ENCODE measurements at places on chromosomes 6 and 20. TPM values are rescaled to one million over a fixed set of nuclear protein-coding genes. Genes with fewer than 3 reads are reported as not detected.

Gene FLRT3
- total RNA-seq, result not detected

Gene ZC3H12D
- 190 TPM for total RNA-seq

Gene GHRH
- total RNA-seq, result not detected

Gene POM121L2
- not detected for total RNA-seq

Gene OLIG3
- total RNA-seq, result not detected

Gene BHLHE23
- total RNA-seq, result not detected

Gene CALHM6
- total RNA-seq, result 30.6 TPM

Gene COL19A1
- total RNA-seq, result 56.9 TPM

Gene KHDC1L
- total RNA-seq, result not detected

Gene LGSN
- total RNA-seq, result not detected

Gene HLA-DOB
- total RNA-seq, result 109 TPM

Gene HUS1B
- total RNA-seq, result 2.9 TPM

Gene MYMX
- not detected for total RNA-seq

Gene PRDM13
- total RNA-seq, result not detected

Gene GJA1
- total RNA-seq, result not detected

Gene ZHX3
- 24.4 TPM for total RNA-seq

Gene ISM1
- not detected for total RNA-seq

Gene MMP24
- not detected for total RNA-seq

Gene PLEKHG1
- total RNA-seq, result 450 TPM

Gene FANCE
- 12.8 TPM for total RNA-seq

Gene HNF4A
- not detected for total RNA-seq

Gene ARG1
- total RNA-seq, result not detected

Gene ID4
- total RNA-seq, result not detected

Gene PSMB8
- total RNA-seq, result 127 TPM

Gene PRKN
- 6.2 TPM for total RNA-seq

Gene ATP9A
- 0.22 TPM for total RNA-seq

Gene TP53TG5
- not detected for total RNA-seq

Gene ANGPT4
- total RNA-seq, result not detected

Gene ZSCAN23
- 0.78 TPM for total RNA-seq

Gene MACROD2
- 5.3 TPM for total RNA-seq

Gene SUN5
- total RNA-seq, result not detected

Gene BICRAL
- 34.9 TPM for total RNA-seq

Gene SNAP91
- total RNA-seq, result not detected

Gene LAMP5
- 0.15 TPM for total RNA-seq

Gene DNAH8
- total RNA-seq, result 1.1 TPM

Gene CST7
- 0.56 TPM for total RNA-seq

Gene TRIM31
- not detected for total RNA-seq

Gene WFDC12
- not detected for total RNA-seq

All from B cell (primary cell).